ENCODE measurements at places on chromosomes 3 and 15.

- no peak for DNase-seq
These were observed 7.6 kb downstream of the CTSH start for GRCh38 chr15:78937132-78937739.

- no peak for DNase-seq
These were observed 65.9 kb downstream of the POLR2M start for GRCh38 chr15:57772223-57772957.

- DNase-seq, result no peak
These were observed 92.0 kb upstream of the TSEN2 start for GRCh38 chr3:12392101-12392878.

DNA sequence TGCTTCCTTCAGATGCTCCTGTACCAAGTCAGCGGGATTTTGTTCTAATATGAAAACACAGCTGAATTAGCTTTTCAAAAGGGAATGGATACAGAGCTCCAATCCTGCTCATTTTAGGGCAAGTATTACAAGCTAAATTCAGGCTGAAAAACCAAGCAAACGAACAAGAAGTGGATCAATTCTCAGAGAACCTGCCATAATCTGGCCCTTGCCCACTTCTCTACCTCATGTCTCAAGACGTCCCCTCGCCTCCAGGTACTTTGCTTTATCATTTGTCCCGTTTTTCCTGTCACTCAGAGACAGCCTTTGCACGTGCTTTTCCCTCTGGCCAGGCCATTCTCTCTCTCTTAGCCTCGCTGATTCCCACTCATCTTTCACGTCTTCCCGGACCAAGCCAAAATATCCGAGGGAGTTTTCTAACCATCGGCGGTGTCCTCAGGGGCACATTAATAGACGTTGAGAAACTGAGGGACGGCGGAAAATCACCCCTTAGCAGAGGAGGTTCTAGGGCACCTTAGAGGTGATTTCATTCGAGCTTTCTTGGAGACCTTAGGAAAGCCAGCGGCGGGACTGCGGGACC lies 654 bp downstream of the SUSD5 start:
- DNase-seq, result no peak

- DNase-seq, result peak; percentile 65
These were observed 35.5 kb upstream of the TIMP4 start for GRCh38 chr3:12194209-12194608.

- no peak for DNase-seq
These were observed 23.6 kb upstream of the KCNMB2 start for GRCh38 chr3:178512647-178513046.

DNA sequence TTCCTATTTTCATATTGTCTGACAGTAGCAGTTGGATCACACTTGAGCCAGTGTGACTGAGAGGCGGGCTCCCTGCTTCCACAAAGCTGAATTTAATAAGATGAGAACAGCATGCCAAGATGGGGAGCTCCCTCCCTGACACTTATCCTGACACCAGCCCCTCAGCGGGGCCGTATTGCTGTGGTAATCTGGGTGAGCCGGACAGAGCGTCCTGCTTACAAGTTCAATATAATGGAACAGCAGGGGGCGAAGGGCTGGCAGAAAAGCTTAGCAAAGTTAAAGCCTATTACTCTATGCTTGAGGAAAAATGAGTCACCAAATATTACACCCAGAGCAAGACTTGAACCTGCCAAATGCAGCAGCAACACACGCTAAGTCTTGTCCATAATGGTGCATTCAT lies 163.8 kb upstream of the CMC1 start:
- no peak for DNase-seq
